MM.1S (cell line): ENCODE measurements at places on chromosomes 2 and 18.

- no peak overlapping the region for H3K4me3 ChIP-seq
- no peaks in the 10 kb centered on the region for H3K27me3 ChIP-seq
- H3K27ac ChIP-seq, result no peak overlapping the region
- H3K4me1 ChIP-seq, result peaks cover 21% of the 10 kb centered on the region
- H3K36me3 ChIP-seq, result no peaks in the 10 kb centered on the region
These were observed 1011.3 kb upstream of the CELF4 start for GRCh38 chr18:38576916-38577315.

- peak overlapping the region; percentile 94 for H3K4me3 ChIP-seq
- no peak overlapping the region; the same call in 1 of the 2 replicates for H3K27ac ChIP-seq
- no peak for DNase-seq
- H3K36me3 ChIP-seq, result no peaks in the 10 kb centered on the region
These were observed 678 bp upstream of the VAPA start for GRCh38 chr18:9913151-9913525.

DNA sequence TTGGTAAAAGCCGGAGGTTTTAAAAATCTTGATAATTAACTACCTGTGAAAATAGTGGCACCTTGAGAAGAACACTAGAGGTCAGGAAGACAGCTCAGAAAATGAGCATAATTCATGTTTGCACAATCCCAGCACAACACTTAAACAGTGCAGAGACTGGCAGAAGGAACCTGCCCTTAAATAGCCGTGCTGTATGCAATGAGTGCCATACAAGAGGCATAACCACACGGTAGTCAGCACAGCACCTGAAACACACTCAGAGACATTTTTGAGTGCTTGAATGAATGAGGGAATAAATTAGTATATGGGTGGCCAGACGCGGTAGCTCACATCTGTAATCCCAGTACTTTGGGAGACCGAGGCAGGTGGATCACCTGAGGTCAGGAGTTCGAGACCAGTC is 164.9 kb downstream of the PAX3 start:
- no peak overlapping the region for H3K4me3 ChIP-seq
- no peak for DNase-seq
- H3K4me1 ChIP-seq, result no peaks in the 10 kb centered on the region
- H3K36me3 ChIP-seq, result no peaks in the 10 kb centered on the region
- H3K27ac ChIP-seq, result no peak overlapping the region

DNA sequence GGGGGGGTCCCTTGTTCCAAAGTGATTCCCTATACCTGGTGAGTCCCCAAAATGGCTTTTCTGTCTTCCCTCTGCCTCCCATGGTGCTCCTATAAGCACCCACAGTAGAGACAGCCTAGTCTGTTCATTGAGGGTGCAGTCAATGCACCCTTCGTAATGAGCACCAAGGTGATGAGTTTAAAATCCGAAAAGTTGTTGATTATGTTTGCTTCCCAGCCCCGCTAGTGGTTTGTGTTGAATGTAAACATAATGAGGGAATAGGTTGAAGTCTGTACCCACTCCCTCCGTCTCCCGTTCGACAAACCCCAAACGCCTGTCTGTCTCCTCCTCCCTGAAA is 2.3 kb downstream of the FOSL2 start:
- H3K27ac ChIP-seq, result no peak overlapping the region
- no peaks in the 10 kb centered on the region for H3K36me3 ChIP-seq

GRCh38 chr2:105804266-105804665 is 59.6 kb downstream of the NCK2 start:
- no peak overlapping the region for H3K27ac ChIP-seq
- peaks cover 55% of the 10 kb centered on the region for H3K4me1 ChIP-seq
- no peaks in the 10 kb centered on the region for H3K36me3 ChIP-seq
- no peak overlapping the region for H3K4me3 ChIP-seq
- no peaks in the 10 kb centered on the region for H3K27me3 ChIP-seq

- H3K27me3 ChIP-seq, result no peaks in the 10 kb centered on the region
- peak; percentile 79 for DNase-seq
- no peaks in the 10 kb centered on the region for H3K36me3 ChIP-seq
- no peak overlapping the region for H3K27ac ChIP-seq
These were observed 31.6 kb upstream of the PPP1R1C start for GRCh38 chr2:181953881-181954537.

DNA sequence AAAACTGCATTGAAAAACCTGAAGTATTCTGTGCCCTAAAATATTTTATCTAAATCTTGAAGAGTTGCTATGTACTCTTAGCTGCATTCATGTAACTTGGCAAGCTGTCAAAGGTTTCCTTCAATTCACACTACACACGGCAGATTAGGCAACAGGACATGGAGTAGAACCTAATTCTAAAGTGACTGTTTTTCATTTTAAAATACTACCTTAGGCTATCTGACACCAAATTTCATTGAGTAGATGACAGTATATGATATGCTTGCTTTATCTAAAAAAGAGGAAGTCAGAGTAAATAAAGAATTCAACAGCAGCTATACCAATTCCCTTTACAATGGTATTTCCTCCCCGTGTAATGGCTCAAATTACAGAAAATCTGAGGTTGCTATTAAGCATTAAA is 45.4 kb downstream of the EXOC6B start:
- no peaks in the 10 kb centered on the region for H3K27me3 ChIP-seq
- no peaks in the 10 kb centered on the region for H3K4me1 ChIP-seq
- DNase-seq, result no peak
- H3K36me3 ChIP-seq, result no peaks in the 10 kb centered on the region
- no peak overlapping the region for H3K27ac ChIP-seq

DNA sequence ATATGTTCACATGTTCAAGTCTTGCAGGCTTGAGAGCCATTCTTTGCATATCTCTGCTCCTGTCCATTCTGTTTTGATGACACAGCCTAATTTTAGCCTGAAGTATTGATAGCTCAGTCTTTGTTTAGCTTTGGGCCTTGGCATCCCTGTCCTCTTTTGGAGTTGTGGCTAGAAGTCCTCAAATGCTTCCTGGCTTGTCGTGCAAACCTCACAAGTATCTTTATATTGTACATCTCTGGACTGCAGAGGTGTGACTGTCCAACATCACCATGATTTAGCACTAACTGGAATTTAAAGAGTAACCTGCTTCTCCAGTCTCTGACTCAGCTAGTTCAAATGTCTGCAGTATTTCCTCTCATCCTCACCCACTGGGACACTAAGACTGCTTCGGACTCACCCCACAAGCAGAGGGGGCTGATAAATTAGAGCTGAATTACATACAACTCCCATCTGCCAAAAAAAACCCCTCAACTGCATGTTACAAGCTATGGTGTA is 11.7 kb downstream of the PFN4 start:
- DNase-seq, result no peak
- no peaks in the 10 kb centered on the region for H3K4me1 ChIP-seq
- H3K27ac ChIP-seq, result no peak overlapping the region
- H3K27me3 ChIP-seq, result no peaks in the 10 kb centered on the region
- no peaks in the 10 kb centered on the region for H3K36me3 ChIP-seq
- no peak overlapping the region for H3K4me3 ChIP-seq

DNA sequence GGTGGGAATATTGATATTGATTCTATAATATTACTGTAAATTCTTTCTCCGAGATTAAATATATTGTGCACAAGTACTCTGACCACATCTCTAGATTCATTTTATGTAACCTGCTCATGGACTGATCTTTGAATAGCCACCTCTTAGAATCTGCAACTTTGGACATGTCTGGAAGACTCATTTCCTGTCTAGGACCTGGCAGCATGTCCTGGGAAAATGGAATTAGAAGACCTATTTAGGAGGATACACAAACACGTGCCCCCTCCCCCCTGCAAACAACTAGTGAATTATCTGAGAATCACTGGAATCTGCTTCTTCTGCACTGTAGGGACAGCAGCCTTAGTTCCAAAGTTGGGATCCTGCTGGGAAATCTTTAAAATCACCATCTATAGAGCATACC is 94.1 kb downstream of the UBE2E3 start:
- peaks cover 15% of the 10 kb centered on the region; the same call in 1 of the 2 replicates for H3K4me1 ChIP-seq
- no peaks in the 10 kb centered on the region for H3K36me3 ChIP-seq
- DNase-seq, result no peak
- no peak overlapping the region for H3K4me3 ChIP-seq
- no peaks in the 10 kb centered on the region for H3K27me3 ChIP-seq

- peak; percentile 75 for DNase-seq
- H3K27me3 ChIP-seq, result peaks cover 16% of the 10 kb centered on the region
- no peaks in the 10 kb centered on the region for H3K36me3 ChIP-seq
- peaks cover 14% of the 10 kb centered on the region; the same call in 1 of the 2 replicates for H3K4me1 ChIP-seq
- H3K27ac ChIP-seq, result peak within 1 kb of the TSS; percentile 41; the same call in 1 of the 2 replicates
These were observed at the start of gene YES1 for GRCh38 chr18:811892-812375. YES1 (minus strand) TSS chr18:812242; CDS start chr18:756827, 55,415 bp downstream.

- no peaks in the 10 kb centered on the region for H3K27me3 ChIP-seq
- H3K4me1 ChIP-seq, result no peaks in the 10 kb centered on the region
- no peak for DNase-seq
- no peaks in the 10 kb centered on the region for H3K36me3 ChIP-seq
- no peak overlapping the region for H3K27ac ChIP-seq
These were observed 83.1 kb downstream of the PTH2R start for GRCh38 chr2:208489687-208490086.

DNA sequence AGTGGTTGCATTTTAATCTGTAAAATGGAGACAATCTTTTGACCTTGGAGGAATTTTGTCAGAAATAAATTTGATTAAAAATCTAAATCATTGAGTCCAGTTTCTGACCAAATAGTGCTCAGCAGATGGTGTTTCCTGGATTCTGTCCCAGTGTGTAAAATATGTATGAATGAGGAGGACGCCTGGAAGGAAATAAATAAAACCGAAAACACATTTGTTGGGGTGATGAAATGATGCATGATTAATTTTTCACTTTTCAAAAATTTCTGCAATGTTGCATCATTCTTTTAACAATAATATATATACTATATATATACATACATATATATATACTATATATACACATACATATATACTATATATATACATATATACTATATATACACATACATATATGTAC is 261.1 kb upstream of the TRIB2 start:
- H3K36me3 ChIP-seq, result no peaks in the 10 kb centered on the region
- DNase-seq, result no peak
- no peak overlapping the region for H3K4me3 ChIP-seq
- peaks cover 7% of the 10 kb centered on the region; the same call in 1 of the 2 replicates for H3K4me1 ChIP-seq
- H3K27me3 ChIP-seq, result no peaks in the 10 kb centered on the region

- H3K4me3 ChIP-seq, result no peak overlapping the region
- DNase-seq, result no peak
- H3K4me1 ChIP-seq, result peaks cover 7% of the 10 kb centered on the region; the same call in 1 of the 2 replicates
- H3K27ac ChIP-seq, result no peak overlapping the region
- no peaks in the 10 kb centered on the region for H3K27me3 ChIP-seq
These were observed 259.8 kb downstream of the LOXHD1 start for GRCh38 chr18:46397174-46397573.

GRCh38 chr18:36589857-36590543 is 238.8 kb downstream of the TPGS2 start:
- H3K36me3 ChIP-seq, result no peaks in the 10 kb centered on the region
- no peak overlapping the region for H3K27ac ChIP-seq

DNA sequence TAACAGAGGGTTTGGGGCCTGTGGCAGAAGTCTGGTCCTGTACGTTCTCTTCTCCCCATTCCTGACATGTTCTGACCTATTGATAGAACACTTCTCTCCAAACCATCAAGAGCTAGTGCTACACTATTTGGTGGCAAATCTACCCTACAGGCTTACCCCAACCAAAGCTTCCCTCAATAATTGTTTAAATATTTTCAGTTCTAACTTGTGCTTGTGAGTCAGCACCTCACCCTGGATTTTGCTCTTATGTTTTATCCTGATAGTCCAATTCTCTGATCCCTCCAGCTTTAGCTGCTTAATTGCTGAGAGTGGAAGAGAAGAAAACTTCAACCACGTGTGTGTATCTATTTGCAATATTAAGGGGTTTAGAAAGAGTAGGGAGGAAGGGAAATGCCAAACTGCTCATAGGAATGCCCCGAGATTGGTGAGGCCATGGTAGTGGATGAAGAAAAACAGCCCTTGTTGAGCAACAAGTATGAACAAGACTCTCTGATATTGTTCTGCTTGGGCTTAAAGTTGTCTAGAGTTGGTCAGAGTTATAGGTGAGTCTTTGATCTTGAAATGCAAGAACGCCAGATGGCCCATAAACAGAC is 67.8 kb upstream of the PARD3B start:
- H3K4me1 ChIP-seq, result no peaks in the 10 kb centered on the region
- H3K36me3 ChIP-seq, result no peaks in the 10 kb centered on the region
- DNase-seq, result no peak
- H3K27me3 ChIP-seq, result no peaks in the 10 kb centered on the region
- H3K4me3 ChIP-seq, result no peak overlapping the region
- H3K27ac ChIP-seq, result no peak overlapping the region

GRCh38 chr2:36963734-36964133 is 2.6 kb downstream of the STRN start:
- no peaks in the 10 kb centered on the region; the same call in 1 of the 2 replicates for H3K36me3 ChIP-seq
- no peak for DNase-seq
- H3K4me1 ChIP-seq, result peaks cover 17% of the 10 kb centered on the region
- H3K4me3 ChIP-seq, result no peak overlapping the region

- no peaks in the 10 kb centered on the region for H3K4me1 ChIP-seq
- no peaks in the 10 kb centered on the region for H3K27me3 ChIP-seq
- H3K4me3 ChIP-seq, result no peak overlapping the region; the same call in 1 of the 2 replicates
- H3K36me3 ChIP-seq, result no peaks in the 10 kb centered on the region
- no peak for DNase-seq
- no peak overlapping the region for H3K27ac ChIP-seq
These were observed 1.1 kb upstream of the SLC66A2 start for GRCh38 chr18:79952456-79952995.

DNA sequence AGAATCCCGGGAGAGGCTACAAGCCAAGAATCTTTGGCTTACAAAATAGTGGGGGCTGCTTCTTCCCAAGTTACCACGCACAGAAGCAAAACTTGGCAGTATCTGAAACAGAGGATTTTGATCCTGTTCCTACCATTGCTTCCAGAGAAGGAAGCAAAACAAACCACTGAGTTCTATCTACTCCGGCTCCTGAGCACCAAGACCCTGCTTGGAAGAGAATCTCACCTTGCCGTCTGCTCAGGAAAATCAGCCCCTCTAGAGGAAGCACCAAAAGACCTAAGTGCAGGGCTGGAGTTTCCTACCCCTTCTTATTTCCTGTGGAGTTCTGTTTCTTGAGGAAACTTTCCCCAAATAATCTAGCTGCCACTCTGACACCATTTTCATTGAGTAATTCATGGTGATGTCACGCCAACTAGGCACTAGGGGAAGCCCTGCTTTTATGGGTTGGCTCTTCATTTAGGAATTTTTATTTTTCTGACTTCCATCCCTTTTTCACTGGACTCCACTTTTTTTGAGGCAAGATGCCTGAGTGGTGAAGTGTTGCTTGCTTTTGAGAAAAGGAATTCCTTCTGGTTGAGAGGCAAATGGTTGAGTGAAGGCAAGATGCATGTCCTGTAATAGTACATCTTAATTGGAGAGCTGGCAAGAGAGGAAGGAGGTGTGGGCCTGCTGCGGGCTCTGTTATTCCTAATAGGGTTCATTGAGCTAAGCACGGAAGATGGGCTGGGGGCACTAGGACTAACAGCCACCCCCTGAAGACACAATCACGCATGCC is 36.8 kb upstream of the EML4 start:
- H3K27ac ChIP-seq, result peak overlapping the region; percentile 62
- H3K27me3 ChIP-seq, result no peaks in the 10 kb centered on the region
- no peak overlapping the region for H3K4me3 ChIP-seq
- no peaks in the 10 kb centered on the region for H3K36me3 ChIP-seq

DNA sequence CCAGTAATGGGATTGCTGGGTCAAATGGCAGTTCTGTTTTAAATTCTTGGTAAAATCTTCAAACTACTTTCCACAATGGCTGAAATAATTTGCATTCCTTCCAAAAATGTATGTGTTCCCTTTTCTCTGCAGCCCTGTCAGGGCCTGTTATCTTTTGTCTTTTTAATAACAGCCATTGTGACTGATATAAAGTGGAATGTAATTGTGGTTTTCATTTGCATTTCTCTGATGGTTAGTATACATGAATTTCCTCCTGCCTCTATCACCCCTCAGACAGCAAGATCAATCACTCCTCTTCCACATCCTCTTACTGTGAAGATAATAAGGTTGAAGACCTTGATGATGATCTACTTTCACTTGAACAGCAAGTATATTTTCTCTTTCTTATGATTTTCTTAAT is 304.8 kb upstream of the FSIP2 start:
- no peaks in the 10 kb centered on the region for H3K27me3 ChIP-seq
- H3K4me1 ChIP-seq, result no peaks in the 10 kb centered on the region
- no peak for DNase-seq
- no peak overlapping the region for H3K27ac ChIP-seq
